ENCODE measurements at places on chromosomes 2 and 18. TPM values are rescaled to one million over a fixed set of nuclear protein-coding genes. Genes with fewer than 3 reads are reported as not detected.

RESP18 gene
- total RNA-seq, result not detected

TXNDC2 gene
- total RNA-seq, result 0.63 TPM

NT5C1B gene
- total RNA-seq, result not detected

DSG4 gene
- not detected for total RNA-seq

HOXD10 gene
- not detected for total RNA-seq

RAB31 gene
- total RNA-seq, result 26.2 TPM

KLHL41 gene
- total RNA-seq, result 32.3 TPM

M1AP gene
- total RNA-seq, result not detected

HOXD13 gene
- not detected for total RNA-seq

CXCR1 gene
- not detected for total RNA-seq

KCNG2 gene
- 0.13 TPM for total RNA-seq

GKN1 gene
- total RNA-seq, result not detected

TMEM247 gene
- total RNA-seq, result not detected

TCF23 gene
- not detected for total RNA-seq

FKBP1B gene
- total RNA-seq, result 11.7 TPM

MC5R gene
- total RNA-seq, result not detected

ZNF397 gene
- 15.0 TPM for total RNA-seq

MOGAT1 gene
- total RNA-seq, result not detected

SIX3 gene
- not detected for total RNA-seq

DOK6 gene
- not detected for total RNA-seq

NLRC4 gene
- total RNA-seq, result not detected

OSGEPL1 gene
- 11.4 TPM for total RNA-seq

DTNB gene
- total RNA-seq, result 11.3 TPM

EN1 gene
- total RNA-seq, result 2.9 TPM

MARCO gene
- not detected for total RNA-seq

ZNF385B gene
- 0.13 TPM for total RNA-seq

GCKR gene
- total RNA-seq, result 0.11 TPM

CRYGD gene
- total RNA-seq, result not detected

EFEMP1 gene
- 52.5 TPM for total RNA-seq

SLC16A14 gene
- 0.11 TPM for total RNA-seq

TDRD15 gene
- not detected for total RNA-seq

KCTD1 gene
- 9.9 TPM for total RNA-seq

SCYGR5 gene
- total RNA-seq, result not detected

Measured in LHCN-M2 (cell line).